ENCODE measurements at places on chromosomes 13 and 19. TPM values are rescaled to one million over a fixed set of nuclear protein-coding genes. Genes with fewer than 3 reads are reported as not detected.

GRCh38 chr19:493391-494170 is 2.7 kb upstream of the MADCAM1 start:
- H3K36me3 ChIP-seq: no peaks in the 10 kb centered on the region
- DNase-seq: no peak
- no peak overlapping the region for H3K4me3 ChIP-seq
- H3K27ac ChIP-seq: no peak overlapping the region
- H3K27me3 ChIP-seq: peaks cover 20% of the 10 kb centered on the region
- H3K4me1 ChIP-seq: peaks cover 28% of the 10 kb centered on the region

GRCh38 chr19:34145741-34146202 is 26.5 kb upstream of the LSM14A start:
- no peaks in the 10 kb centered on the region for H3K27me3 ChIP-seq
- H3K4me1 ChIP-seq: no peaks in the 10 kb centered on the region
- H3K27ac ChIP-seq: no peak overlapping the region
- peak; percentile 28 for DNase-seq
- H3K36me3 ChIP-seq: no peaks in the 10 kb centered on the region

The ZNF577 gene
- 66.8 TPM for total RNA-seq

DNA sequence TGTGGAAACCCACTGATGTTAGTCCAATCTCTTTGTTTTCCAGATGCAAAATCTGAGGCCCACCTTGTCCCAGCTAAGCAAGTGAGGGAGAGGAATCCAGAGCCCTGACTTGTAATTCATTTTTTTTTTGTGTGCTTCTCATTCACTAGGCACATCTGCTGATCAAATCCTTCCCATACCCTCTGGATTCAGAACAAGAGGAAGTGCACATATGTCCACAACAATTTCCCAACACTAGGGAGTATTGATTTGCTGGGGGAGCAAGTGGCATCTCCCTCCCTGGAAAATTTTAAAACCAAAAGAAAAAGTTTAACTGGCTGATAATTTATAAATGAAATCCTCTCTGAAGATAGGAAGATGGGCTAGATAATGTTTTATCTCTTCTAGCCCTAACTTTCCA is 94.6 kb upstream of the RFC3 start:
- H3K4me3 ChIP-seq: no peak overlapping the region
- no peaks in the 10 kb centered on the region for H3K36me3 ChIP-seq
- DNase-seq: no peak
- H3K4me1 ChIP-seq: no peaks in the 10 kb centered on the region

GRCh38 chr19:1698636-1699035 is 46.2 kb upstream of the TCF3 start:
- no peak for DNase-seq
- H3K36me3 ChIP-seq: no peaks in the 10 kb centered on the region
- H3K4me3 ChIP-seq: no peak overlapping the region
- H3K4me1 ChIP-seq: no peaks in the 10 kb centered on the region
- no peak overlapping the region for H3K27ac ChIP-seq
- peaks cover 17% of the 10 kb centered on the region for H3K27me3 ChIP-seq

GRCh38 chr19:16522559-16523377 is 19.5 kb downstream of the CHERP start:
- peaks cover 100% of the 10 kb centered on the region for H3K36me3 ChIP-seq
- no peaks in the 10 kb centered on the region for H3K27me3 ChIP-seq
- H3K27ac ChIP-seq: no peak overlapping the region
- no peak for DNase-seq

DNA sequence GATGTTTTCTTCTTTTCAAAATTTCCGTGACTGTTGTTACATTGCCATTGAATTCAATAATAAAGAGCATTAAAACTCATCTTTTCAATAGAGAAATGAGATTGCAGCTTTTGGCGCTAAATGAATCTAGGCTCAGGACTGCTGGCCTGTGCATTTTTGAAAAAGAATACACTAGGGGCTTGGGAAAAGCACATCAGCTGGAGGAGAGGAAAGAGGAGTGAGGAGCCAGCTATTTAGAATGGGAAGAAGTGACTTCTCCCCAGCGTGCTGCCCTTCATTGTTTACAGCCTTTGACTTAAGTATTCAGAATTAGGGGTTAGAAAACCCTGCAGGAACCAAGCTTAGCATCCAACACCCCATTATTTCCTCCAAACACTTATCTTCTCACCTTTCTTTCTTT is 43.3 kb downstream of the TNFSF11 start:
- H3K36me3 ChIP-seq: no peaks in the 10 kb centered on the region
- DNase-seq: no peak
- H3K27me3 ChIP-seq: no peaks in the 10 kb centered on the region
- no peak overlapping the region for H3K4me3 ChIP-seq
- no peak overlapping the region for H3K27ac ChIP-seq

The ATCAY gene
- total RNA-seq: not detected

DNA sequence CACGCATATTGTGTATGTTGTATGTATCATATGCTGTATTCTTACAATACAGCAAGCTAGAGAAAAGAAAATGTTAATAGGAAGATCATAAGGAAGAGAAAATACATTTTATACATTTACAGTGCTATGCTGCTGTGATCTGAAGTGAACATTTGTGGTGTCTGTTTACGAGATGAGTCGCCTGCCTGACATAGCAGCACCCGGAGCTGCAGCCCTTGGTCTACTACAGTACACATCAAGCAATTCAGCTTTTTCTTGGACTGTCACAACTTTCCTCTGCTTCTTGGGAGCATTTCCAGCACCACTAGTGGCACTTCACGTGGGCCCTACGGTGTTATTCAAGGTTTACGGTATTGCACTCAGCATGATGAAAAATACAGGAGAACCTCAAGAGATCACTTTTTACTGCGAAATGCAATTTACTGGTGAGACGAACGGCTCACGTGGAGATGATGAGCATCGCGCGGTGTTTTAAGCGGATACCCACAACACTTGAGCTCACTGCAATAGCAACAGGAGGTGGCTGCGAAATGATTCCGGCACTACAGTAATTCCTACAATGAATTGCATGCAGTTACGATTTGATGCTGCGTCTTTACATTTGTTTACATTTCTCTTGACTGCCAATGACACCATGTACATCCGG is 308.4 kb downstream of the FGF9 start:
- no peaks in the 10 kb centered on the region for H3K27me3 ChIP-seq
- no peak for DNase-seq
- no peak overlapping the region for H3K27ac ChIP-seq
- no peak overlapping the region for H3K4me3 ChIP-seq
- no peaks in the 10 kb centered on the region for H3K4me1 ChIP-seq

DNA sequence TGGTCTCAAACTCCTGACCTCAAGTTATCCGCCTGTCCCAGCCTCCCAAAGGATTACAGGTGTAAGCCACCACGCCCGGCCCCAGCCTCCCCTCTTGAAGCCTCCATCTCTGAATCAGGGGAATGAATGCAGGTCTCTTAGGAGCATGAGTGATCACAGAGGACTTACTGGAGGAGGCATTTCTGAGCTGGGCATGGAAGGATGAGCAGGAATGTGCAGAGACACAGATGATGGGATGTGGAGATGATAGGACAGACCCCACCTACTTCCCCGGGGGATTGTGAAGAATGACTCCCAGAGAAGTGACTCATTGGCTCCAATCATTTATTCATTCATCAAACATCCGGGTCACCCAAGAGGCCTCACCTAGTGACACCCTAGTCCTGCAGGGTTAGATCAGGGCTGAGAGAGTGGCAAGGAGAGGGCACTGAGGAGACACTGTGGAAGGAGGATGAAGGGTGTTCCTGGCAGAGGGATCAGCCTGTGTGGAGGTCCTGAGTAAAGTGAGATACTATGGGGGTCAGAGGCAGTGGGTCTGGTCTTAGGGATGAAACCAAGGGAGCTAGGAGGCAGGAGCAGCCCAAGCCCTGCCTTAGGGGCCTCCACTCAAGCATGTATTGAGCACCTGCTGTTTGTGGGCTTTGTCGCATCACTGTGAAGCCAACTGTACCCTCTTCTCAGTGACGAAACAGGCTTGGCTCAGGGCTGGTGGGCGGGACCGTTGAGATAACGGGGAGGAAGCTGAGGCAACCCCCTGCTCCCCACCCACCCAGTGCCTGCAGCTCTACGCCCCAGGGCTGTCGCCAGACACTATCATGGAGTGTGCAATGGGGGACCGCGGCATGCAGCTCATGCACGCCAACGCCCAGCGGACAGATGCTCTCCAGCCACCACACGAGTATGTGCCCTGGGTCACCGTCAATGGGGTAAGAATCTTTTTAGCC is 3.0 kb downstream of the IFI30 start:
- H3K27ac ChIP-seq: no peak overlapping the region
- H3K4me3 ChIP-seq: no peak overlapping the region
- H3K36me3 ChIP-seq: no peaks in the 10 kb centered on the region
- H3K27me3 ChIP-seq: no peaks in the 10 kb centered on the region
- peaks cover 15% of the 10 kb centered on the region for H3K4me1 ChIP-seq

- H3K36me3 ChIP-seq: no peaks in the 10 kb centered on the region
- H3K27me3 ChIP-seq: no peaks in the 10 kb centered on the region
- H3K4me1 ChIP-seq: no peaks in the 10 kb centered on the region
Measured at GRCh38 chr19:38015216-38015615, 108.2 kb downstream of the SIPA1L3 start.

The IZUMO4 gene
- total RNA-seq: 5.2 TPM

The LRRC63 gene
- not detected for total RNA-seq

DNA sequence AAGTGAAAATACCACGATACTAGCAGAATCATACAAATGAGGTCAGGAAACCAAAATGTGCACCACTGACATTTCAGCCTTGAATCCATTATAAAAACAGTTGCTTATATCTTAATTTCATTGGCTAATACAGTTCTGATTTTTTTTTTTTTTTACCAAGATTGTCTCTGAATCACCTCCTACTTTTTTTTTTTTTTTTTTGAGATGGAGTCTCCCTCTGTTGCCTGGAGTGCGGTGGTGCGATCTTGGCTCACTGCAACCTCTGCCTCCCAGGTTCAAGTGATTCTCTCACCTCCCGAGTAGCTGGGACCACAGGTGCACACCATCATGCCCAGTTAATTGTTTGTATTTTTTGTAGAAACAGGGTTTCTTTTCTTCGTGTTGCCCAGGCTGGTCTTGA is 270.2 kb downstream of the LMO7 start:
- H3K4me3 ChIP-seq: no peak overlapping the region
- H3K27ac ChIP-seq: no peak overlapping the region
- no peaks in the 10 kb centered on the region for H3K27me3 ChIP-seq
- no peaks in the 10 kb centered on the region for H3K4me1 ChIP-seq
- H3K36me3 ChIP-seq: no peaks in the 10 kb centered on the region

The PRODH2 gene
- total RNA-seq: not detected

Measured in Peyer's patch (tissue), 4 donors.